ENCODE measurements at places on chromosomes 1 and 21.

DNA sequence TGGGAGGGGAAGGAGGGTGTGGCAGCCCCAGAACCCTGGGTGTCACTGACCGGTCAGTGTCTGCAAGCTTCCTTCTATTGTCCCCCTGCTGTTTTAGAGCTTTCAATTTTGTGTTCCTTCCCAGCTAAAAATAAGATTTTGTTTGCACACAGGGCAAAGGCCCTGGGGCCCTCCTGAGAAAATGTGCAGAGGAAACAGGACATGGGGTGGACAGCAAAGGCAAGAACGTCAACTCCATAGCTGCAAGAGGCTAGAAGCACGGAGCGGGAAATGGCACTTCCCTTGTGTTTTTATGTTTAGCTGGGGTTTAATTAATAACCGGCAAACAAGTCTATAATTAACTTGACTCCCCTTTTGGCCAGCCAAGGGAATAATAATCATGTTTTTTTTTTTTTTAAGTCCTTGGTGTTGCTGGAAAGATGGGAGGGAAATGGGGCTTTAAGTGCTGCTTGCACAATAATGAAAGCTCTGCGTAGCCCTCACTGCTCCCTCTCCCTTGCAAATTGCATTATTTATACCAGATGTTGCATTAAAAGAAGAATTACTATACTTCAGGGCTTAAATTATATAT is 261.4 kb upstream of the USP24 start:
- DNase-seq = no peak

DNA sequence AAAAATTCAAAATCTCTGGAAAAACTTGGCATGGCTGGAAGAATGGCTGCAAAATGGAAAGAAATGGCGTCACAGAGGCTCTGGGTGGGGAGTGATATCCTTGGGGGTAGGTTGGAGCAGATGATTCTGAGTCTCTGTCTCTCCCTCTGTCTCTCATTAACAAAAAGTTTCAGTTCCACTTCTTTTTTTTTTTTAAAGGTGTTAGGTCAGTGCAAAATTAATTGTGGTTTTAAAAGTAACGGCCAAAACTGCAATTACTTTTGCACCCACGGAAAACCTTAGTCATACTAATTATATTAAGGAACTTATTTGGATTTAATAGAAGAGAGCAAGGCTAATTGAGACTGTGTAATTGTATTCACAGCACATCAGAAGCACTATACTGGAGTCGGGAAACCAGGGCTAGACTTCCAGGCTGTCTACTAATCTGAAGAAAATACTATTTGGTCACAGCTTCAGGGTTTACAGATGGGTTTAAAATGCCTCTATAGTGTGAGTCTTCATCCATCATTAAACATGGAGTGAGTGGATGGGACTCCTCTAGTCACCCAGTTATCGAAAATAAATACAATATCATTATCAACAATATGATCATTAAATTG is 289.1 kb upstream of the PLD5 start:
- DNase-seq = no peak

- peak; percentile 34 for DNase-seq
These were observed 9.2 kb upstream of the LAD1 start for GRCh38 chr1:201408176-201408833.

- DNase-seq = no peak
These were observed 5.0 kb upstream of the SH3BGRL3 start for GRCh38 chr1:26274801-26275425.

GRCh38 chr1:235112297-235113182 is 16.1 kb downstream of the TOMM20 start:
- no peak for DNase-seq

DNA sequence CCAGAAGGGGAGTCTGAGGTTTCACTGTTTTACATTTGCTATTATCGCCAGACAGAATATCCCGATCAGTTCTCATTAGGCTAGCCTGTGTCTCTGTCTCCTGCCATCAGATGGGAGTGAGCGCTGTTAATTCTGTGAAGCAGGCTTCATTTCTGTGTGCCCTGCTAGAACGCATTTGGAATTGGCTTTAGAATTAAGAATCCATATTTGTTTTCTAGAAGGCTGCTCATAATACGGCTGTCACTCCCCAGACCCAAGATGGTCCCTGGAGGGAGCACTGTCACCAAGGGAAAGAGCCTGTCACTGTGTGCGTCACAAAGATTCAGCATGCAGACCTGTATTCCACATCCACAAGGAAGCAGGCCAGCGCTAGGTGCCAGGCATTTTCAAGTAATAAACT is 49.2 kb downstream of the CASQ2 start:
- no peak for DNase-seq

DNA sequence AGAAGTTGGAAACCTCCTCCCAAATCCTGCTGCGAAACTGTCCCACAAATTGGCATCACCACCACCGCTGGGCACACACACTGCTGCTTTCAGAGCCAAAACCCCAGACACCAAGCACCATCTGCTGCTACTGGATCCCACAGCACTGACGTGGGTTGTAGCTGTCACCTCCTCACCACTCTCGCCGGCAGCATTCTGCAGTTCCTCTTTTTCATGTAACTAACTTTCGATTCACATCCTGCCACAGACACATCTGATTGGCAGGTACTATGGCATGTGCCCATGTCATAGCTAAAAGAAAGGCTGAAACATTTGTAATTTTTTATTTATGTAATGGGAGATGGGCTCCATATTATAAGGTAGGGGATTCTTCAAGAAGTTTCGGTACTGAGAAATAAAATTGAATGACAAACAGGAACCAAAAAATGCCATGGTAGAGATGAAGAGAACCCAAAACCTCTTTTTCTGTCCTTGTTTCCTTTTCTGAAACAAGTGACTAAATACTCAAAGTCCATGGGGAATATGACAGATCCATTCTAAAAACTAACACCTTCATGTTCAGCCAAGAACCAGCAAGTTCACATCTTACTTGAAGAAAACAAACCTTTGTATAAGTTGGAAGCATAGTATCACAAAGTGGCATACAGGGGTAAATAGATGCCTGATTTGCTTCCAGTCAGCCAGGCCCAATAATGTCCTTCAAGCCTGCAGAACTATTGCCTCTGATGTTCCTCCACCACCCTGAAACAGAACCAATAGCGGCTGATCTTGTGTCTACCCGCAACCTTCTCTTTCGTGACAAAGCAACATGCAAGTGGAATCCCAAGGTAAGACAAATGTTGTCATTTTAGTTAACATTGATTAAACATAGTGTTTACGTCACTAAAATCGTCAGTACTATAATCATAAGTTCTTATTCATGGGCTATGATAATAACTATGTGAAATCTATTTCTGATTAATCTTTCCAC is 26.6 kb upstream of the RGS13 start:
- no peak for DNase-seq

DNA sequence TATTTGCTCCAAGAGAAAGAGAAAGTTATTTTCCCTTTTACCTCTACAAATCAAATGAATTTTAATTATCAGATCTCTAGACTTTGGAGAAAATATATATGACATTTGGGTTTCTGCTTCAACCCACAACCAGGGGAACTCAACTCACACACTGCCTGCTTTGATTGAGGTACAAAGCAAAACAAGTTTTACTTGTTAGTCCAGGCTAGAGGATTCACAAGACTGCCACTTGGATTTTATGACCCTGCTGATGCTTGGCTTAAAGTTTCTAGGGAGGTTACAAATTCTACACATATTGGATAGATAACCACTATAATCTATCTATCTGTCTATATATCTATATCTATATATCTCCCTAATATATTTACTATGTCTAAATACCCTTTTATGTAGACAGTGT is 467.3 kb upstream of the RGS18 start:
- peak; percentile 16 for DNase-seq

GRCh38 chr1:31703431-31704270 is at the start of gene COL16A1:
TSS of gene COL16A1 (minus strand) at chr1:31704017. CDS start at chr1:31702193, 1,824 bp downstream.
- DNase-seq = no peak

DNA sequence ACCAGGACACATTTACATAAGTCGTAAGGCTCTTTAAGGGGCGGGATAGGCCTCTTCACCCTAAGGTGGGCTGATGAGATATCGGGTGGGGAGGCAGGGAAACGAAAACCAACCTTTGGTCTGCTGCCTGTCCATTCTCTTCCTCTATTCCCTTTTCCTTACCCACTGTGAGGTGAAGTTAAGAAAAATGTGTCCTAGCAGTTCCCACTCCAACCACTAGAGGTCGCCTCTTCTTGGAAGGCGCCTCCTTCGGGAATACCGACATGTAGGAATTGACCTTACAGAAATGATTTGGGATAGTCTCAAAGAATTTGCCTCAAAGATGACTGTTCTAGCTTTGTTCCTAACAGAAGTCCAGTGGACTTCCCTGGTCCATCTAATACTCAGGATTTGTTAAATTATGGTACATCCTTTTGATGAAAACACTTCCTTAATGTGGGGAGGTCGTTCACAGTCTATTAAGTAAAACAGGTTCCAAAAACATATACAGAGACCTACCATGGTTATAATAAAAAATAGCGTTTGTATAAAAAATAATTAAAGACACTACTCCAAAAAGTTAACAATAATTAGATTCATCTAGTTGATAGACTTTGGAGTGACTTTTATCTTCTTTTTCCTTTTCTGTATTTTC is 14.1 kb downstream of the AZIN2 start:
- no peak for DNase-seq

DNA sequence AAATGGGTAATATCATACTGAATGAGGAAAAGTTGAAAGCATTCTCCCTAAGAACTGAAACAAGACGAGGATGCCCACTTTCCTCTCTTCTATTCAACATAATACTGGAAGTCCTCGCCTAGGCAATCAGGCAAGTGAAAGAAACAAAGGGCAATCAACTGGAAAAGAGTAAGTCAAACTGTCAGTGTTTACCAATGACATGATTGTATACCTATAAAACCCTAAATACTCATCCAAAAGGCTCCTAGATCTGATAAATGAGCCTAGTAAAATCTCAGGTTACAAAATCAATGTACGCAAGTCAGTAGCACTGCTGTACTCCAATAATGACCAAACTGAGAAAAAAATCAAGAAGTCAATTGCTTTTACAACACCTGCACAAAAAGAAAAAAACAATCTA is 575.8 kb upstream of the PRMT6 start:
- no peak for DNase-seq

- DNase-seq = peak; percentile 47
These were observed 747 bp downstream of the STX6 start for GRCh38 chr1:181021811-181022434.

DNA sequence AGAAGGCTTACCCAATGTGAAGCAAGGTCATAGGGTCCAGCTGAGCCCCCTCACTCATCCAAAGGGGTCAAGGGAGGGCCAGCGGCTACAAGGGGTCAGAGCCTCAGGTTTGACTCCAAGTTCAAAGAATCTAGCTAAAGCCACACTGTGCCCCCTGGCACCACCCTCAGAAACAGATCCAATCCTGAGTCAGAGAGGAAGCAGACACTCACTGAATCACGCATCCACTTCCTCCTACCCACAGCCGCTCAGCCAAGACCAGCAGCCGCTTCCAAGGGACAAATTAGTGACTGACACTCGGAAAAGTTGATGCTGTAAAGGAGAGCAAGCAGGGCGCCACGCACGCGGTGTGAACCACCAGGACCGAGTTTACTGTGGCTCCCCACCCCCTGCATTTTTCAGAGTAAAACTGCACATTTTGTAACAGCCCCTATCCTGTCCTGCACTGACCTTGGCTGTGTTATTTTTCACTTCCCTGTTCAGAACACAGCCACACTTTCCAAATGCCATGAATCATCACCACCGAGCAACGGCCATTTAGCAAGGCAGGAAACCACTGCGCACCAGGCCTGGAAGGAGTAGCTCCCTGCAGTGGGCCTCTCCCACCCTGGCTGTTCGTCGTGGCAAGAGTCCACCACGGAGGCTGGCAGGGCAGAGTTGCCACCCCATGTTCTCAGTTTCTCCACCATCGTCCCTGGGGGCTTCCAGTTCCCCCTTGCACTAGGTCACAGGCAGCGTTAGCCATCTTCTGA is 147.8 kb downstream of the TOMM20 start:
- no peak for DNase-seq

GRCh38 chr1:67647814-67648358 is 37.1 kb upstream of the GADD45A start:
- no peak for DNase-seq

DNA sequence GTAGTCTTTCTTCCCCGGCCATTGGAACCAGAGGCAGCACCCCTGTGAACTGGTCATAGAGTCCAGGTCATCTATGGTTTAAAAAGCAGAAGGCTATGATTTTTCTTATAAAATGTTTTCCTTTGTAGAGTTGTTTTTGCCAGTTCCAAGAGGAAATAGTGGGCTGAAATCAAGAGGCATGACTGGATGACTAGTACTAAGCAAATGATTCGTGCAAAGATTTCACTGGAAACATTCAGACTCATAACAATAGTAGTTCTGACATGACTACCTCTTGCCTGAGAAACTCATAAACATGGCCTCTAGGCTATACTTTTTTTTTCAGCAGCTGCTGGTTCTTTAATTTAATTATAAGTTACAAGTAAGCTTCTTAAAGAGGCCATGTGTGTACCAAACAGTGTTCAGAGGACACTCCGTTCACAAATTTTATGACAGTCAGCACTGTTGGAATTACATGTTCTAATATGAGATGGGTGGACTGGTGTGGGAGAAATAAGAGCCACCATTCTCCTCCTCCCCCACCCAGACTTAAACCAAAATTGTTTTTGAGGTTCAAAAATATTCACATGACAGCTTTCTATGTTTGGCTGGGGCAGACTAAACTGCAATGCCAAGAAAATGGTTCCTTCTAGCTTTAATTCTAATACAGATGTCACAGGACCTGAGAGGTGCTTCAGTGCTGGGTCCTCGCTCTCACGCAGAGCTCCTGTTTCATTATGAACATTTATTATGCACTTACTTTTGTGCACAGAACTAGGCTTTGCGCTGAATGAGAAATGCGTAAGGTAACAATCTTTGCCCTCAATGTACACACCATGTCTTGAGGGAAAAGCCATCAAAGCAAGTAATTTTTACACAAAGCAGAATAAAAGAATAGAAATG is 147.5 kb downstream of the ZC3H11B start:
- no peak for DNase-seq

GRCh38 chr1:85047472-85048295 is 616 bp downstream of the MCOLN3 start:
- DNase-seq = peak; percentile 49

DNA sequence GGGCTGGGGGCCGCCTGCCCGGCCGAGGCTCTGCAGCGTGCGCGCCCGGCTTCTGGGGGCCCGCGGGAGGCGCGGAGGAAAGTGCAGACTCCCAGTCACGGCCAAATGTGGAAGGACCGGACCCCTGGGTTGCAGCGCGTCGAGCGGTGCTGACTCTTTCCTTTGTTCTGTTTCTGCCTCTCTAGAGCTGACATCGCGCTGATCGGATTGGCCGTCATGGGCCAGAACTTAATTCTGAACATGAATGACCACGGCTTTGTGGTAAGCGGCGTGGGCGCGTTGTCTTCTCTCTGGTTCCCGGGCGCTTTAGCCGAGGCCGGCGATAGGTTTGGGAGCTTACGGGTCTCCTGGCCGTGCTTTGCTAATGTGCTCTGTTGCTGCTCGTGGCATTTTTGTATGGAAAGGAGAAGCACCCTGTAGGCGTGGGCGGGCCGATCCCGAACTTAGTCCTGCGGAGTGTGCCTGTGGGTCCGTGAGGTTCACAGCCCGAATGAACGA is 629 bp downstream of the PGD start:
- DNase-seq = peak; percentile 73
